ENCODE measurements at places on chromosomes 1 and 21. TPM values are rescaled to one million over a fixed set of nuclear protein-coding genes. Genes with fewer than 3 reads are reported as not detected.

GRCh38 chr1:183051546-183051945, 28.3 kb downstream of the LAMC1 start:
- DNase-seq: no peak

Gene NCAM2
- 0.99 TPM for total RNA-seq

Gene KRTAP12-2
- total RNA-seq: not detected

- no peak for DNase-seq
Measured at GRCh38 chr1:219109424-219110018, 64.2 kb upstream of the LYPLAL1 start.

DNA sequence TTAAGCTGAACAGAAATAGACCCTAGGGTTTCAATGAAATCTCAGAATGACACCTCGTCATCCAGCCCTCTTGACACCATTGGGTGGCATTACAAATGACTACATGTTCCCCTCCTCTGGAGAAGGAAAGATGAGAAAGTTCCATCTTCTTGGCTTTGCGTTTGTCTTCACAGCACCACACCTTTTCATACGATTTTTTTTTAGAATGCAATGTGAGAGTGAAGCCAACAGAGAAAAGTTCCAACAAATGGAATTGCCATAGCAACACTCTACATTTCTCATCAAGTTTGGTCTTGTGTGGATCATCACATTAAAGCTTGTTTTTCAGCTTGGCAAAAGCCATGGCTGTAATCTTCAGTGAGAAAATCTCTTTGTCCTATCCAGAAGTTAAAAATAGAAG, 183.4 kb upstream of the SNX7 start:
- no peak for DNase-seq

- DNase-seq: no peak
Measured at GRCh38 chr1:220235462-220235861, 36.8 kb downstream of the RAB3GAP2 start.

Gene IVL
- total RNA-seq: not detected

DNA sequence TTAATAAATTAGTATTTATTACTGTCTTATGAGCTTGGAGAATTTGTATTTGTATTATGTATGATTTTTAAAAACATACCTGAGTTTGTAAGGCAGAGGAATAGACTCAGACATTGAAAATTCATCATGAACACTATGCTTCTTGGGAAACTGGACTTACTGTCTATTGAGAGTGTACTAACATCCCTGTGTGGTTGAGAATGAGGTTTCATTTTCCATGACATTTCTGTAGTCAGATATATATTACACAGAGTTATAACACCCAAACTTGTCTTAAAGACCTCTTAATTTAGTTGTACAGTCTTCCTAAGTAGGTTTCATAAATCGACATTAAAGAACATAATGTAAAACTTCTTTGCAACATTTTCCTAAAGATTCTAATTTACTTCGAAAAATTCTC, 30.0 kb downstream of the PPP2R5A start:
- no peak for DNase-seq

- no peak for DNase-seq
Measured at GRCh38 chr1:162913345-162913744, 52.4 kb upstream of the CCDC190 start.

DNA sequence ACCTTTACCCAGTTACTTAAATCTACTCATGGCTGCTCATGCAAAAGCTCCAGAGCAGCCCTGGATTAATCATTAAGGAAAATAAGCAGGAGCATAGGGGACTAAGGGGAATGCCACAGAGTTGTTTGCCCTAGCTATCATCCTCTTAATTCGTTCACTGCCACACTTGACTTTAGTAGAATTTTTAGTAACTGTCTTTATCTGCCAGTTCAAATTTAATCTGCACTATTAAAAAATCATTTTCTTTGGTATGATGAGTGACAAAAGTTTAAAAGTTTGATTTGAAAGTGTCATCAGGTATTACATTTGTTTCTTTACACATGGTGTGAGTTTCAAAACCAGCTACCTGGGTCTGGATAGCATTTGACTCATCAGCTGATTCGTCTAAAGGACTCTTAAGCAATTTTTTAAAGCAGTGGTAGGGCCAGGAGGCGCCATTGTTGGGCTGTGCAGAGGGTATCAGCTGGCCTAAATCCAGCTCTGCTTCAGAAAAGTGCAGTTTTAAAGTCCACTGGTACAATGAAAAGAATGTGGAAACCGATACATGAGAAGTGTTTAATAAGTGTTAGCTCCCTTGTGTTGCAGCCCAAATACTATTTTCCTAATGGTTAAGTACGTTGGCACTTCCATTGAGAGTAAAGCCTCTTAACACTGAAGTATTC, 69.9 kb upstream of the DR1 start:
- no peak for DNase-seq

Gene LYPD8
- total RNA-seq: not detected

GRCh38 chr1:155003227-155003765, 694 bp downstream of the ZBTB7B start:
- no peak for DNase-seq

GRCh38 chr1:153374071-153374470, 1.4 kb downstream of the S100A12 start:
- DNase-seq: no peak

DNA sequence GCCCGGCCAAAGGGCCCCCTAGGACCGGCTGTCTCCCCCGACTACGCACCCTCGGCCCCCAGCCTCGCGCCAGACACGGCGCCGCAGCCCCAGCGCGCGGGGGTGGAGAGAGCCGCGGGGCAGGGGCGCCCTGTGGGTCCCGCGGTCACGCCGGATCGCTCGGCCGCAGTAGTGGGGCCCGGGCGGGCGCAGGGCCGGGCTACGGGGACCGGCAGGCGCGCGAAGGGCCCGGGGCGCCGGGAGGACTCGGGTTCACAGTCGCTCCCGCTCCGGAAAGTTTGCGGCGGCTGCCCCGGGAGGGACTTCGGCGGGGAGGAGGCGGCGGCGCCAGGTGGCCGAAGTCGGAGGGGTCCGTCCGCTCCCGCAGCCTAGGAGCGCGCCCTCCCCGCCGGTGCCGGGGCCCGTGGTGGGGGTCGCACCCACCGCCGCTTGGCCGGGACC, 7.1 kb upstream of the ZNF669 start:
- DNase-seq: no peak

DNA sequence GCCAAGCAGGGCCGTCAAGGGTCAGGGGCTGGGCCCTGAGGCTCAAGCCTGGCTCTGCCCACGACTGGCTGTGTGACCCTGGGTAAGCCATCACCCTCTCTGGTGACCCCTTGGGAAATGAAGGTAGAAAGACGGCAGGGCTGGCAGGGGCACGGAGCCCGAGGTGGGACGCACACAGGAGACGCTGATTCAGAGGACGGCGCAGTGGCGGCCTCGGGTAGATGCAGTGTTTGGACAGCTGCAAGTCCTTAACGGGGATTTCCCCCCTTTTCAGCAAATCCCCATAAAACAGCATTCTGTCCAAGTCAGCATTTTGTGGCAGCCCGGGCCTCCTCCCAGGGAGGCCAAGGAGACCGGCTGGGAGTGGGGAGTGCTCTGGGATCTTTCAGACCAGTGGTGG, 16.7 kb downstream of the COL8A2 start:
- DNase-seq: no peak

DNA sequence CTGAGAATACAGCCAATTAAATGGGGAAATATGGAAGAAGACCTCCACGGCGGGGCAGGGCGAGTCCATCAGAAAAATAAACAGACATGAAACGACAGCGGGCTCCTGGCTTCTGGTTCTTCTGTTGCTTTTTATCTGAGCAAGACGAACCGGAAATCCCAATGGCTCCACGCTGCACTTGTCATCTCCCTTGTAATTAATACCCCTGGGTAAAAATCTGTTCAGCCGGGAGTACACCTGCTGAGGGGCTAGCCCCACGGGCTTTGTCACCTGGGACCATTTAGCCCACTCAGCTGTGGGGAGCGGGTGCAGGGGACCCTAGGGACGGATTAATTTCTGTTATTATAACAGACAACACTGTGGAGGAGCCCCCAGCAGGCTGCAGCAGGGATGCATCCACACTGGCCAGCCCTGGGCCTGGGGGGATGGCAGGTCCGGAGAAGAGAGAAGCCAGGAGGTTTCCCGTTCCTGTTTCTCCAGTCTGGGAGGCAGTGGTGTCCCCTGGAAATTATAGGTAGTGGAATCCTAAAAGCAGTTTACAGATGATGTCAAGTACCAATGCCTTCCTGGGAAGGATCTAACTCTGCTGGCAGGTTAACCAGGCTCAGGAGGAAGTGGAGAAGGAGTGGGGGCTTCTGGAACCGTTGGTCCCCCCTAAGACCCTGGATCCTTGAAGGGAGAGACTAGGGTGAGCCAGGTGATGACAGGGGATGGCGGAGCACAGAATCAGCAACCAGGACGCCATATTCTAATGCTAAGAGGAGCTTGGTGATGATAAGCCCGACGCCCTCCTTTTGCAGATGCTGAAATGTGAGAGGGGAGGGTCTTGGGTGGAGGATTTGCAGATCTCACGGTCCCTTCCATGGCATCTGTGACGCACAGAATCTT, 566.1 kb downstream of the PTPRU start:
- DNase-seq: no peak

- DNase-seq: no peak
Measured at GRCh38 chr1:2290171-2290578, 62.1 kb downstream of the SKI start.
